ENCODE measurements at places on chromosomes 6 and 20.

DNA sequence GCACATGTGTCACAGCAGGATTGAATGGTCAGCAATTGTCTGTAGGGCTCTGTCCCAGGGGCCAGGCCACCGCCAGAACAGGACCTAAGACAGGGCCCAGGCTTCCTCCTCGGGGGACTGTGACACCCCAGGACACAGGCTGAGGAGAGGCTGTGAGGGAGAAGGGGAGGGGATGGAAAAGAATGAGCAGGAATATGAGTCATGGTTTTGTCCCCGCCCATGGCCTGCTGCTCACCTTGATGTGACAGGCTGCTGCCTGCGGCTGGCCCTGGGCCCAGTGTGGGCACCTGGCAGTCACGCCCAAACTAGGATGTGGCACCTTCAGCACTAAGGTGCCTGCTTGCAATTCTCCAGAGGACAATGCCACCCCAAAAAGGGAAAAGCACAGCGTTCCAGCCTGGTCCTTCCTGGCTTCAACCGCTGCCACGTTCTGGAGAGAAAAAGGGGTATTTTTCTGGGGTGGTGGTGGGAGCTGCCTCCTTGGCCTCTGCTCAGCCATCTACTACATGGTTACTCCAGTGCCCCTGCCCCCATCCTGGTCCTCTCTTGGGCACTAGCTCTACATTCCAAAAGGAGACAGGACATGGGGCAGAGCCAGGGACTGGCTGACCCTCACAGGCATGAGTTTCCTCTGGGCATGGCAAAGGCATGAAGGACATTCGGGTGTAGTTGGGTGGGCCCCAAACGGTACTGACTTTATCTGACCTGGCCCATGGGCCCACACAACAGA is 93.4 kb downstream of the SLC22A23 start:
- H3K27ac ChIP-seq = no peak overlapping the region
- DNase-seq = no peak
- H3K4me1 ChIP-seq = no peaks in the 10 kb centered on the region
- no peak overlapping the region for H3K4me3 ChIP-seq

DNA sequence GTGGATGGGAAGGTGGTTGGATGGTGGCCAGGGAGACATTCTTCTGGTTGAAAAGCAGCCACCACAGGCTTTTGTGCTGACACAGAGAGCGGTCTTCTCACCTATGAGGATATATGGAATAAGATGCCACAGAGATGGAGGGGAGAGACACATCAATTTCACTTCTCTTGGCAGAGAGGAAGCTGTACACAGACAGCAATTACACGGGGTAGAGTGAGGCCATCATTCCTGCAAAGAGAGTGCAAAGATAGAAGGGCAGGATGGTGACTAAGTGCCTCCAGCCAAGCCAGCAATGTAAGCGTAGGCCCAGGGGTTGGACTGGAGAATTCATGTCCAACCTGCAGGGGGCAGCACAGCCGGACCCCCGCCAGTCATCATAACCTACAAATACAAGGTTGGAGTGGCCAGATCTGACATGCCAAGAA is 56.4 kb downstream of the NRN1 start:
- no peak for DNase-seq
- H3K36me3 ChIP-seq = no peaks in the 10 kb centered on the region
- no peaks in the 10 kb centered on the region for H3K4me1 ChIP-seq
- peaks cover 8% of the 10 kb centered on the region for H3K27me3 ChIP-seq
- no peak overlapping the region for H3K27ac ChIP-seq

DNA sequence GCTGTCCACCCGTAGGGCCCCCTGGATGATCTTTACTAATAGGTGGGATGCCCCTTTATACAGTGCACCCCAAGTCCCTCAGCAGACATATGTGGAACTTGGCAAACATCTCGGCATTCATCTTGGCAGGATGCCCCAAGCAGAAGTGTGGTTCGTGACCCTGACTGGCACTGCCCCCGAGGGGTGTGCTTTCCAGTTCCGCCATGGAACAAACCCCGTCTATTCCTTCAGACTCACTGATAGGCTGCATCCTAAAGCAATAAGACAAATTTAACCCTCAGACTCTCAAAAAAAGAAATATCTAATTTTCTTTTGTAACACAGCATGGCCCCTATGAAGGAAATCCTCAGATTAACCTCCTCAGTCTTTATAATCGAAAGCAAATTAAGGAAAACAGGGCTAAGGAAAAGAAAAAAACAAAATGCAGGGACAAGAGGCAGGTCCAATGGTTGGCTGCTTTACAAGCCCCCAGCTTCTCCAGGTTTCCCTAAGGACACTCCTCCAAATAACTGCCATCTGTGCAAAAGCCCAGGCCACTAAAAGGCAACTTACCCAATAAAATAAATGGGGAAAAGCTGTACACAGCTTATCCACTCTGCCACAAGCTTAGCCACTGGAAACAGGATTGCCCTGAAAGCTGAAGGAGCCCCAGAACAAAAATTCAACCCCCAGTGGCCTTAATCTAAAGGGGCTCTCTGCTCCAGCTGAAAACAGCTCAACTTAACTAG is 30.5 kb upstream of the RIPK1 start:
- no peak overlapping the region for H3K4me3 ChIP-seq
- H3K27ac ChIP-seq = no peak overlapping the region
- DNase-seq = no peak

DNA sequence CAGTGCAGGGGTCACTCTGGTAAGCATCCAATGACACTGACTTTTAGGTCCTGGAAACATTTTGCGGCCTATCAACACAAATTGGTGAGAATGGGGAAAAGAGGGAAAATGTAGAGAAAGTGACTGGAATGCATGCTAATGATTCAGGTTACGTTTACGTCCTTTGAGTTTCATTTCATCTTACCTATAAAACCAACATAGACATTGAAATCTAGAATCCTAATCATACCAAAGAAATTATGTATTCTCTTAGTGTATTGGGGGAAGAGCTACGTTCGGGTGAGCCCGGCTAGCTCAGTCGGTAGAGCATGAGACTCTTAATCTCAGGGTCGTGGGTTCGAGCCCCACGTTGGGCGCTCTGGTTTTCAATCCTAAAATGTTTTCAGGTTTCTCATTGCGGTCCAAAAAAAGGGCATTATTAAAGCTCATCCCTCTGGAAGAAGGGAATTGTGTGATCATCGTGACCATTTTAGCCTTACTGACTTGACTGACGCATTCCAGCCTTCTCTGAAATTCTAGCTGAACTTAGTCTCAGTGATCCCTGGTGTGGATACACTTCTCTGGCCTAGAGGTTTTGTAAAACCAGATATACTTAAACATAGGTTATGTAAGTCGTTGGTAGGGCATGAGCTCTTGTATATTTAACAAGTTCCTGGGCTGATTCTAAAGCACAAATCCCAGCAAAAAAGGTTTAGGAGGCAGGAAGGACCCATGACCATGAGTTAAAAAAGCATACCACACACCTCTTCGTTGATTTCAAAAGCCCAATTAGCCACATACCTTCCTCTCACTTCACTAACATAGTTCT is 18.3 kb downstream of the HMGN4 start:
- no peaks in the 10 kb centered on the region for H3K36me3 ChIP-seq
- peak; percentile 65 for DNase-seq
- H3K4me3 ChIP-seq = peak overlapping the region; percentile 19

GRCh38 chr6:31582230-31582643 is at the start of gene LTB:
TSS of gene LTB (minus strand) at chr6:31582424. CDS start at chr6:31582417, 7 bp downstream.
- H3K4me3 ChIP-seq = peak within 1 kb of the TSS; percentile 97
- peaks cover 46% of the 10 kb centered on the region for H3K36me3 ChIP-seq

DNA sequence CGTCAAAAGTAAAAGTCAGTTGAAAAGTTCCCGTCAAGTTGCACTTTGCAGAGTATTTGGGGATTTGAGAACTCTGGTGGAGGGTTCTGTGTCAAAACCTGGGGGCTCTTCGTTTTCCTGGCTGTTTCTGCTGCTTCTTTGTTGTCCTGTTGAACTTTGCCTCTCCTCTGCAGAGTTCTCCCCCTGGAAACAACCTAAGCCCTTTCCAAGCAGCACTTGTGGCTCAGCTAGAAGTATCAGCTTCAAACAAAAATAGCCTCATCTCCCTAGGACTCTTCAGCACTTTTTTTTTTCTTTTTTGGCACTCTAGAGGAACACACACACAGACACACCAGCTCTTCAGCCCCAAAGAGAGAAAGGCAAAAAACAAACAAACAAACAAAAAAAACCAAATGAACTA is at the start of gene TRDN:
Gene TRDN, minus strand, starts transcription at position 169 of the 400 bp plus-strand sequence. CDS start 175 bp downstream, outside the sequence.
- DNase-seq = no peak
- H3K36me3 ChIP-seq = no peaks in the 10 kb centered on the region
- H3K27me3 ChIP-seq = no peaks in the 10 kb centered on the region
- H3K4me3 ChIP-seq = no peak within 1 kb of the TSS
- no peak within 1 kb of the TSS for H3K27ac ChIP-seq

DNA sequence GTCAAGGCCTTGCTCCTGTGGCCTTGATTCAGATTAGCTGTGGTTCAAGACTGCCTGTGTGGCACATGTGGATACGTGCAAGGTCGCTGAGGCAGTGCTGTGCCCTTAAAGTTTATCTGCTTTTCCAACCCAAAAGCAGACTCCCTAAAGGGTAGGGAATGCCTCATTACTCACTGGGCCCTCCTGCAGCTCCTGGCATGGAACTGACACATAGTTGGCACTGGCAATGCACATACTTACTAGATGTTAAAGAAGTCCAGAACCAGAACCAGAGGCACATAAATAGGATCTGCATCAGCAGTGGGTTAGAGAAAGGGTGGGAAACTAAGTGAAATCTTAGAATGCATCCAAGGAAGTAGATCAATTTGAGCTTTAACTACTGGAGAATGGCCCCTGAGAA is 90.6 kb upstream of the MLN start:
- H3K4me1 ChIP-seq = peaks cover 31% of the 10 kb centered on the region
- no peak overlapping the region for H3K4me3 ChIP-seq
- no peaks in the 10 kb centered on the region for H3K36me3 ChIP-seq
- DNase-seq = no peak
- no peak overlapping the region for H3K27ac ChIP-seq

- peaks cover 50% of the 10 kb centered on the region for H3K27me3 ChIP-seq
- peak; percentile 66 for DNase-seq
- no peaks in the 10 kb centered on the region for H3K36me3 ChIP-seq
- H3K27ac ChIP-seq = no peak overlapping the region
- H3K4me3 ChIP-seq = peak overlapping the region; percentile 8
These were observed 867 bp downstream of the EBF4 start for GRCh38 chr20:2693286-2694007.

DNA sequence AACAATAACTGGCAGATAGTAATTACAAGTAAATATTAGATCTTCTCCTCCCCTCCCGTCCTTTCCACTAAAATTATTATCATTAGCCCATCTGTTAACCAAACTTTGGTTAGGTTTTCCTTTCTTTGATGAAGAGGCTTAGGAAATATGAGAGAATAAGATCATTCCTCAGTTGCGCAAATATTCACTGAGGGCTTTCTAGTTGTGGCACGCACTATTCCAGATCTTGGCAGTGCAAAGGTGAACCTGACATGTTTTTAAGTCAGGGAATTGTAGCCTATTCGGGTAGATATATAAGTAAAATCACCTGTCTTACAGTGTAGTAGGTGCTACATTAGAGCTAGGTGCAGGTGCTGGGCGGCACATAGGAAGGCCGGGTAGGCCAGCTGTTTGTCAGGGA is 31.1 kb downstream of the RNF217 start:
- no peaks in the 10 kb centered on the region for H3K4me1 ChIP-seq
- H3K36me3 ChIP-seq = no peaks in the 10 kb centered on the region
- no peaks in the 10 kb centered on the region for H3K27me3 ChIP-seq

DNA sequence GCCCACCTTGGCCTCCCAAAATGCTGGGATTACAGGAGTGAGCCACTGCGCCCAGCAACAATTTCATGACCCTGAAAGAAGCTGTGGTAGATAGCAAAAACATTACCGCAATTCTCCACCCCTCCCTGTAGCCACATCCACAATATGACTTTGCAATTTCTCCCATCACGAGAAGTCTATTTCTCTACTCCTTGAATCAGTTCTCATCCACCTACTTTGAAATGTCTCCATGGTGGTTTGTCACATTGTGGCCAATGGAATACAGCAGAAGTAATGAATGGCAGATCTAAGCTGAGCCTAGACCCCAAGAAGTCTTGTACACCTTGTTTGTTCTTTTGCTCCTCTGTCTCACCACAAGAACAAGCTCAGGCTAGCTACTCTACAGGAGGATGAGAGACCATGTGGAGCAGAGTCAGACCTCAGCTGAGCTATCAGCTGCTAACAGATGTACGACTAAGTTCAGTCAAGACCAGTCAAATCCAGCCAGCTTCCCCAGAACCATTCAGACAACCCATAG is 6.3 kb downstream of the OXT start:
- no peaks in the 10 kb centered on the region for H3K36me3 ChIP-seq
- peaks cover 29% of the 10 kb centered on the region for H3K27me3 ChIP-seq
- no peak overlapping the region for H3K4me3 ChIP-seq
- H3K4me1 ChIP-seq = peaks cover 17% of the 10 kb centered on the region
- DNase-seq = no peak

GRCh38 chr6:164108092-164108491 is 693.6 kb downstream of the QKI start:
- H3K27me3 ChIP-seq = peaks cover 42% of the 10 kb centered on the region
- H3K36me3 ChIP-seq = no peaks in the 10 kb centered on the region
- H3K4me1 ChIP-seq = peaks cover 2% of the 10 kb centered on the region

GRCh38 chr6:127737009-127737486 is 160.1 kb downstream of the C6orf58 start:
- DNase-seq = no peak
- H3K4me1 ChIP-seq = peaks cover 55% of the 10 kb centered on the region
- no peaks in the 10 kb centered on the region for H3K27me3 ChIP-seq
- H3K27ac ChIP-seq = peak overlapping the region; percentile 37
- H3K36me3 ChIP-seq = peaks cover 27% of the 10 kb centered on the region
- H3K4me3 ChIP-seq = no peak overlapping the region
